Activated T-helper 1 cell treated with Interleukin-2 at 50 U/mL for 16 hours (primary cell): ENCODE measurements at places on chromosomes 3 and 15.

DNA sequence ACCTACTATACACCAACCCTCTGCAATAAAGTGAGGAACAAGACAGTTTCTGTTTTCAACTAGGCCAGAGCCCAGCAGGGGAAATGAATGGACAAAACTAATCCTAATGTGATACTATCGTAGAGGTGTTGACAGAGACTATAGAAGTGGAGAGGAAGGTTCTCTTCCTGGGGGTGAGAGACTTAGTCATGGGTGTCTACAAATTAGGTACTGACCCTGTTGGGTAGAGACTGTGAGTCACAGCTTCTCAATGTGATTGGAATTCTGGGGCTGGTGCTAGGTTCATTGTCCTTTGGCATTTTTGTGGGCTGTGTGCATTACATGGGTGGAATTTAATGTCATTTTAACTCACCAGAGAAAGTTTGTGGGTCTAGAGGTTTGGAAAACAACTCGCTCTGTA is 79.3 kb downstream of the ADAMTSL3 start:
- DNase-seq, result no peak

- DNase-seq, result no peak
Measured at GRCh38 chr3:55910543-55910942, 423.4 kb upstream of the WNT5A start.

GRCh38 chr15:58842713-58843396 is 71.8 kb downstream of the MINDY2 start:
- DNase-seq, result no peak

- DNase-seq, result no peak
Measured at GRCh38 chr3:150146991-150147761, 176.5 kb upstream of the PFN2 start.

DNA sequence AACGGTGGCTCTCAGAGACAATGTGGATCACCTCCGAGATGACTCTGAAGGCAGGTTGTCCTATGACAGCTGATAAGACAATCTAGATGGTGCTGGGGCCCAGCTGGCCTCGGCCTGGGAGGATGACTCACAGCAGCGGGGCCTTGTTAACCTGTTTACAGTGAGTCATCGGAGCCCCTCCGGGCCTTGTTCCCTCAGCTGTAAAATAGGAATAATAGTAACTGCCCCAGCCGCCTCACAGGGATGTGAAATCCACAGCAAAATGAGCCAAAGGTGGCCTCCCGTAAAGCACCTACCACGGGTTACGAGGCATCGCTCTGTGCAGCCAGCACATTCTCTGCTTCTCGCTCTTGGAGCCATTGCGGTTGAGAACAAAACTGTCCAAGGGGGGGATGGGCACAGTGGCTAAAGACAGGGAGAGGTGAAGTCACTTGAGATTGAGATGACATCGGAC is 88.6 kb upstream of the RASGRF1 start:
- DNase-seq, result no peak

DNA sequence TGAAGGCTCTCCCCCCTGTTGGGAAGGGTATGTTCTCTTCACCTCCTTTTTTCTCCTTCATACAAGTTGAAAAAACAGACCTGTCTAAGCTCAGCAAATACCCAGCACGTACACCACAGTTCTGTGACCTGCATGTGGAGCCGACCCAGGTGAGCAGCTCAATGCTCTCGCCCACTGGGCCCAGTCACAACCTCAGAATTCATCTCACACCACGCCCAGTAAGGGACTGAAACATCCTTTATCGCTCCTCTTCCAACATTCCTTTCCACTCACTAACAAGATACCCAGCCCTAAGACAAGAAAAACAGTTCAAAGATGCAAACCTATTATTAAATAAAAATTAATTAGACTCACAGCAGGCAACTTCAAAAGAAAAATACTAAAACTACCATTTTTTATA is 68.9 kb downstream of the FOXP1 start:
- no peak for DNase-seq

DNA sequence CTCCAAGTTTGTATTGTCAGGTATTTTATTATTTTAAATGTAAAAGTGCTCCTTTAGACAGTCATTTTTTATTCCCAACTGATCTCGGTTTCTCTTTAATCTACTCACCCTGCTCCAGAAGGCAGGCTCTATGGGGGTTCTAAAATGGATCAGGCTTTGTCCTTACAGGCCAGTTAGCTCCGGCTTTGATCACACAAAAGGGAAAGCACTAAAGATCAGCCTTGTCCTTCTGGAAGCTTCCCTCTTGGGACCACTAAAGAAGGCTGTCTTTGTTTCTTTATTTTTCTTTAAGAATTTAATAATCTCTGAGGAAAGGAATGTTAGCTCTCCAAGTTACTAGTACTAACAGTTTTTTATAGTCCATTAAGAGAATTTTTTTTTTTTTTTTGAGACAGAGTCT is 560.5 kb upstream of the ZNF717 start:
- no peak for DNase-seq

DNA sequence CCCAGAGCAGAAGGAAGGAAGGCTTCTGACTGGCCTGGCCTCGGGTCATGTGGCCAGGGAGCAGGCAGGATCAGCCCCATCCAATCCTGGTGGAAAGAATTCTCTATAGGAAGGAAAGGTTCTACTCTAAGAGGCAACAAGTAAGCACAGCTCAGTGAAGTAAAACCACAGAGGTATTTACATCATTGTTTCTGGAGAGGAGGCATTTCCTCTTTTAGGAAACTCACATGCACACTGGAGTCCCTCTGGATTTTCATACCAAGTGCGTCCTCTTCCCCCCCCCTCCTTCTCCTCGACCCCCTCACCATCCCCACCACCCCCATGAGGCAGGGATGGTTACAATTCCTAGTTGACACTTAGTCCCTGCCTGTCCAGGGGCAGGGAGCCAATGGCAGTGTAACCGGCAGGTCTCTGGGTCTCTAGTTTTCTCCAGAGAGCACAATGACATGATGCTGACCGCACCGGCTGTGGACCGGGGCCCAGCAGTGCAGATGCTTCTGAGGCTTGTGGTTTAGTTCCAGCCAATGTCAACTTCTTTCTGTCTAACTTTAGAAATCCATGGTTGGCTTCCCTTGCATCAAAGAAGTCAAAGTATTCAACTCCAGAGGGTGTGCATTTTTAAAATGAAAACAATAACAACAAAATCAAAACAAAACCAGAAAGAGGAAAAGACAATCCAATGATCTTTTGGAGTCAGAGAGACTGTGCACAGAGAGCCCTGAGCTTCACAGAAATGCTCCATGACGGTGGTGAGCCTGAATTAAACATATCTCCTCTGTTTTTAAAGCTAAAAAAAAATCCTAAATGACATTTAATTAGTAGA is 230.3 kb upstream of the TLE3 start:
- no peak for DNase-seq

- no peak for DNase-seq
Measured at GRCh38 chr3:1535361-1535760, 442.5 kb downstream of the CNTN6 start.

- peak; percentile 56 for DNase-seq
Measured at GRCh38 chr15:89690276-89691218, at the start of the genes PEX11A and WDR93. PEX11A (minus strand) TSS chr15:89690754; CDS start chr15:89690632, 122 bp downstream. WDR93 (plus strand) TSS chr15:89690811; CDS start chr15:89701747, 10,936 bp downstream.

DNA sequence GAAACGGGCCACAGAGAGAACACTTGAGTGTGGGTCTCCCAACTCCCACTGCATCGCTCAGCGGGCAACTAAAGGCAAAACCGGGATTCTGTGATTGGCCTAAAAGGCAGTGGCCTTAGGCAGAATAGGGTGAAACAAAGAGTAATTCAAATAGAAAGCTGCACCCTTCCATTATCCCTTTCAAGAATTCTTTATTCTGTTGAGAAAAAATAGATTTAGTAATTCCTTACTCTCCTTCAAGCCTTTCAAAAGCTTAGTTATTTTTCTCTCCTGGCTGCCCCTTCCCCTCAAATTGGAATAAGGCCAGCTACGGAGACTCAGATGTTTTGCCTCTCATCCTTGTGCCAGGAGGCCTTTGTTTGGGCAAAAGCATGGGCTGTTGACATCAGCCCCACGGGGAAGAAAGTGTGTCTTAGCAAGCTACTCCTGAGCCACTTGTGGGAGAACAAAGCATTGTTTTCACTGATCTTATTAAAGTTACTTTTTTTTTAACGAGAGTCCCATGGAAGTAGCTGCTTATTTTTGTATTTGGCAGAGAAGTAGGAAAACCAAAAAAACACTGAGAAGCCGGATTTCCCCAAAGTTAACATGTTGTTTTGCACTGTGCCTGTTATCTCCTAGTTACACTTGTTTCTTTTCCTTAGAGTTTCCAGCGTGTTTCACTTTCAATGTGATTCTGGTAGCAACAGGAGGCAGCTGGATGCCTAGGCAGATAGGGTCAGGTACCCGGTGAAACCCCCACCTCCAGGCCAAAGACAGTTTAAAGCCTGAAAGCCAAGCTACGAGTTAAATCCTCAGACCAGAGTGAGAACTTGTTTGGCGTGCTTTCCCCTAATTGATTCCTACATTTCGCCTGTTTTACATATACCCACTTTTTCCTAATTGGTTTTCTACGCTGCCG is 2.2 kb downstream of the ST6GAL1 start:
- DNase-seq, result no peak

GRCh38 chr3:5476403-5476802 is 288.9 kb downstream of the EDEM1 start:
- no peak for DNase-seq

GRCh38 chr3:105842449-105842848 is 26.4 kb downstream of the CBLB start:
- DNase-seq, result no peak

- DNase-seq, result no peak
Measured at GRCh38 chr3:76561494-76562236, 478.2 kb upstream of the ROBO2 start.

GRCh38 chr3:40191251-40191650 is 118.3 kb upstream of the EIF1B start:
- no peak for DNase-seq

- no peak for DNase-seq
Measured at GRCh38 chr3:94607778-94608177, 544.9 kb downstream of the NSUN3 start.

- DNase-seq, result no peak
Measured at GRCh38 chr15:101618851-101619614, 33.1 kb downstream of the TM2D3 start.

DNA sequence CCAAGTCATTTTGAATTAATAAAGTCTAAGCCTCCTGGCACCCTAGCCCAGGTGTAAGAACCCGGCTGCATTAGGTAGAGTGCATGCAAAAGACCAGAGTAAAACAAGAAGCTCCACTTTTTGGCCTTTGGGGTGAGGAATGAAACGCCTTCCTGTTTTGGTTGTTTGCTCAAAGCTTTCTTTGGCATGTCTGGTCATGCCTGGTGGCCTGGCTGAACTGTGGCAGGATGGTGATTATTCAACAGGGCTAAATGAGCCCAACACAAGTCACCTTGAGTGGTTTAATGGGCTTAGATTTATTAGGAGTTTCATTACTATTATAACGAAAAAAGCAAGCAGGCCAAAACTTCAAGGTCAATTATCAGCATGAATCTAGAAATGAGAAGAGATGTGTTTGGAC is 40.9 kb upstream of the LDHAL6B start:
- DNase-seq, result no peak

DNA sequence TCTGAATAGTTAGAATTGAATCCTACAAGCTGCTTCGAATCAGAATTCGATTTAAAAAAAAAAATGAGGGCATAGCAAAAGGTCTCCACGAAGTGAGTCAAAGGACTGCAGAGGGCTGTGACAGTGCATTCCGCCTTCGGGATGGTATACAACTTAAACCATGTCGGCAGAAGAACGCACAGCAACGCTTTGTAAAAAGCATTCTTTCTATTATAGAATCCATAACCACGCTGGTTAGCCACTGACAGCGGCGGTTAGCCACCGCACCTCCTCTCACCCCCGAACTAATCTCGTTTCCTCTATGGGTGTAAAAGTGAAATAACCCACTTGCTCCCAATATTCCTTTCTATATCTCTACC is 664 bp upstream of the PIK3CA start:
- DNase-seq, result no peak

- DNase-seq, result no peak
Measured at GRCh38 chr15:68557469-68558317, 21.1 kb upstream of the CORO2B start.

GRCh38 chr3:97510795-97511194 is 253.8 kb upstream of the ARL6 start:
- DNase-seq, result no peak

DNA sequence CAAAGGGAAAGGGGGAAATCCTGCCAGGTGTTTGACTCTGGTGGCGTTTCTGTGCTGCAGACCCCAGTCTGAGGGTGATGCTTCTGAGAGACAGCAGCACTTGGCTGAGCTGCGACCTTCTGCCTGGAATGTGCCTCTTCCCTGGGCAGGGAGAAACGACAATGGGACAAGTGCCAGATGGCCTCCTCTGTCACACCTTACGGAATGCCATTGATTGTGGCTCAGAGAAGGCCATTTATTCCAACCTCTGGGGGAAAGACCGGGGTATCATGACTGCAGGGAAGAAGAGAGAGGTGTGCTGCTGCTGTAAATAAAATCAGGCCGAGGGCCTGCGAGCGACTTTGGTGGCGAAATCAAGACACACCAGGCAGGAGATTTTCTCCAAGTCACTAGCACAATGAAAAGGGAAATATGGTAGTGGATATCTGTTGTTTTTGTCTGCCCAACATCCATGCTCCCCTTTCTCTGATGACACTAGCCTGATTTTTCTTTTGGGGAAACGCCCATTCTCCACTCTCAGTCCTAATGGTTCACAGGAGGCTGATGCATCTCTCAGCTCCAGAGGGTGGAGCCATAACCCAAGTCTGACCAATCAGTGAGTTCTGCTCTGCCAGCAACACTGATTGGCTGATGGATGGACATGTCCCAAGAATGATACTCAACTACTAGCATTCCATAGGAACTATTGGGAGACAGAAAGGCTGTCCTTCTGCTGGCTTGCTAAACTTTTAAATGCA is 336.1 kb downstream of the FOXP1 start:
- no peak for DNase-seq

DNA sequence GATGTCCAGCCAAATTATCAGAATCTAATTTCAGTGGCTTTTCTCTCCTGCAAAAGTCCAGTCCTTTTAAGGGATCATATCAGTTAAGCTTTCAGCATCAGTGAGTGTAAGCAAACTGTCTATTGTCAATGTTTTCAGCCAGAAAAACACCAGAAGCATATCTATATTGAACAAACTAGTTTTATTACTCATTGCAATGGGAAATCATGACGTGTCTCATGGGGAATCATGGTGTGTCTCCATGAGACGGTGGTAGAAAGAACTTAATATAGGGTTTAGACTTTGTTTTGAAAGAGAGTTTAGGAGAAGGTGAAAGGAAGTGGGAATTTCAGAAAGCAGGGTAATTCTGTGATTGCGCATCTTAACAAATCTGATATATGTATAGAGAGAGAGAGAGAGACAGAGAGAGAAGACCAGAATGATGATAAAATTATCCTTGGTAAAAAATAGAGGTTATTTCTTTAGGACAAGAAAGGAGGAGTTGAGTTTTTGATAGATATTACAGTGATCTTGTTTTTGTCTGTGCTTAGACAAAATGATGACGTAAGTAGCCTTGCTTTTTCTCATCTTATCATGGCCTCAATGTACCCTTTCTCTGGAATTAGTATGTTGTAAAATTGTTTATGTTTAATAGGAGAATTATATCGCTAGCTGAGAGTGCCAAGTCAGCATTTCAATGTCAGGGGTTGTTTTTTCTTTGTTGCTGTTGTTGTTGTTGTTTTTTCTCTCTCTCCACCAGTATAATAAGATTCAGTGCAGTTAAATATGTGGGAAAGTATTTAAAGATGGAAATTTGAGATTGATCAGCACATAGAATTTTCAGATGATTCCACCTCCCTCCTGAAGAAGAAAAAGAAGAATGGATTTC is 129.9 kb upstream of the OSTN start:
- no peak for DNase-seq
